Astrocyte of the spinal cord (primary cell): ENCODE measurements at places on chromosomes 4 and X.

DNA sequence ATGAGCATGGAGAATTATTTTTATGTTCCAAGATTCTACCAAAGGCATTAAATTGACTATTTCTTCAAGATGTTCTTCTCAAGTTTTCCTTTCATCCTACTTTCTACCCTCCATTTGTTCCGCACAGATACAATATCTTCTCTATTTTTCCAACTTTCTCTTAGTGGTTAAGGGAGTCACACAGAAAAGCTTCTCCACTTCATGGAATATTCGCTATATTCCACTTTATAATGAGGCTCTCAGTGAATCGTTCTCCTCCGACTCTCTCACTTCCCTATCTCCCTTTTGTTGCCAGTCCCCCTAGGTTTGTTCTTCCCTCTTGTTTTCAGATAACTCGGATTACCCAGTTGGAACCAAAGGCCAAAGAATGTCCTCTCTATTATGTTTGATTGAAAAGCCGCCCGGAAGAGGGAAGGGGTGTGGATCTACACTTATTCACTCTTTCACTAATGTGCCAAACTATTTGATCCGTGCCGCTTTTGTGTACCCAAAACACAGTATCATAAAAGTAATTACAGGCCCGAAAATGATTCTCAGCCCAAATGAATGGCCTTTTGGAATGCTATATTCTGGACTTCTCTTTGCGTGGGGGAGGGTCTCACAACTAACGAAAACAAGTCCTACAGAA lies 1.2 kb downstream of the SH3D19 start:
- peak; percentile 21 for DNase-seq

GRCh38 chrX:19513383-19513782 lies 1.9 kb downstream of the MAP3K15 start:
- no peak for DNase-seq

DNA sequence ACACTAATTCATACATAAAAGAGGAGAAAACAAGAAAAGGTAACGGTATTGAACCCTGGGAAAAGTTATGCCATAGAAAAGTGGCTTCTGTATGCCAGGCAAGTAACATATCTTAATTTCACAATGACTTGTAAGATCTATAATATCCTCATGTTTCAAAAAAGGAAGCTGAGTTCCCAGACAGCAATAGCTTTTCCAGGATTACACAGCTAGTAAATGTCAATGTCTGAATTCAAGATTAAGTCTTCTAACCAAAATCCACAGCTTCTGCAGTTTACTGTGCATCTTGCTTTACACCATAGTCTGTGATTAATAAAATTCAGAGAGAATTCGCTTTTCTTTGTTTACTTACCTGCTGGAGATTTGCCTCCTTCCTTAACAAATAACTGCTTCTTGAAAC lies 55.8 kb upstream of the GAB1 start:
- DNase-seq: no peak

GRCh38 chr4:99816545-99817308 lies at the start of gene DAPP1:
DAPP1 (plus strand) TSS chr4:99816827; CDS start chr4:99816914, 87 bp downstream.
- no peak for DNase-seq

GRCh38 chrX:144627947-144628346 lies 619.4 kb upstream of the SPANXN1 start:
- no peak for DNase-seq

DNA sequence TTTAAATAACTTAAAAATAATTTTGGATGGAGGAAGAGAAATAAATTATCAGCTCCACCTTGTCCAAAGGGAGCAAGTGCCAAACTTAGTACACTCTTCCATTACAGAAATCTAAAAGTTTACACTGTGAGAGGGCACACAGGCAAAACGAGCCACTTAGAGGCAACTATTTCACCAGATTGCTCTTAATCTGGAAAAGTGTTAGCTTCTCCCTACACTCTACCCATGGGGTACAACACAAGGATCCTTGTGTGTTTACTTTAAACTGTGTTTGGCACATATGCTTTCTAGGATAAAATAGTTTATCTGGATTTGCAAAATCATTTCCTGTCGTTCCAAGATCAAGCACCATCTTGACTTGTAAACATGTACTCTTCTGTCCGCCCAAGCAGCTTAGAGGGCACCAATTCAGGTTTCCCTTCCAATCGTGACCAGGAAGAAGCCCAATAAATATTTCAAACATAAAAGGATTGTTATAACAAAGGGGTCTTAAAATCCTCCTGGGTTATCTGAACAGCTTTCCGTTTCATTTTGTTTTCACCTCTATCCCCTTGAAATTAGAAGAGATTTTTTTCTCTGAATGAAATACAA lies 29.0 kb upstream of the KDR start:
- no peak for DNase-seq

GRCh38 chr4:23023121-23023520 lies 330.4 kb downstream of the GBA3 start:
- no peak for DNase-seq

DNA sequence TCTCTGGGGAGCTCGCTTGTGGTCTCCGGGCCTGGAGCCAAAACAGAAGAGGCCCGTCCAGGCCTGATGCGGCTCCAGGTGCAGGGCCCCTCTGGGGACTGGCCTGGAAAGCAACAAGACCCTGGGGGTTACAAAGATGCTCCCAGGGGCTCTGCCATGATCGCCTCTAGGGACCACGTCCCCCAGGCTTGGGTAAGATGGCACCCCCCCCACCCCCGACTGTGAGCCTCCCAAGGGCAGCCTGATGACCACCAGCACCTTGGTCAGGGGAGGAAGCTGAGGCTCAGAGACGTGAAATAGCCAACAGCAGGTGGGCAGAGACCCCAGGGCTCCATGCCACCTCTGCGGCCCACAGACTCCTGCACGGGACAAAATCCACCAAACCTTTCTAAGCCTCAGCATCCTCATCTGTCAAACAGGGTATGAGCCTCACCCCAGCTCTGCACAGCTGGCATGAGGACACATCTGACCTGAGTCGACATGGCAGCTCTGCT lies 25.4 kb downstream of the C4orf50 start:
- no peak for DNase-seq

- peak; percentile 14 for DNase-seq
Observed at GRCh38 chrX:70970482-70970995, 39.6 kb upstream of the SLC7A3 start.

- DNase-seq: no peak
Observed at GRCh38 chrX:70324326-70324725, 34.4 kb downstream of the KIF4A start.

- DNase-seq: no peak
Observed at GRCh38 chr4:69874507-69874906, 14.6 kb upstream of the SULT1E1 start.

GRCh38 chr4:153937289-153937688 lies 148.4 kb upstream of the SFRP2 start:
- no peak for DNase-seq

GRCh38 chr4:139736274-139736660 lies 70.6 kb downstream of the MGST2 start:
- no peak for DNase-seq

- DNase-seq: no peak
Observed at GRCh38 chr4:142230991-142231390, 594.6 kb downstream of the IL15 start.

GRCh38 chrX:65667157-65667502 lies 324 bp upstream of the MSN start:
- no peak for DNase-seq

DNA sequence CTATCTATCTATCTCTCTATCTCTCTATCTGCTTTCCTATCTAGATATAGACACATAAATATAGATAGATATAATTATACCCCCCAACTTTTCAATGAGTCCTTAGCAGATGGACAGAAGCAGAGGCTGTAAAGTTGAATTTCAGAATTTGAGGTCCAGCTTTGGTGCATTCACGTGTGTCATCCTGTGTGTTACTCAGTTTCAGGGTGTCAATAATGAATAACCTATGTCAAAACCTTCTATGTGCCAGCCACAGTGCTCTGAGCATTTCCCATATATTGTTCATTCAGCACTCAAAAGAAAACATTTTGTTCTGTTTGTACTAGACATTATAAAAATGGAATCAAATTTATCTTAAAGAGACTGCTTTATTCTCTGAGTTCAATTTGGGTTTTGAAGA lies 310.0 kb downstream of the ARHGAP24 start:
- DNase-seq: no peak

GRCh38 chr4:189202182-189202868 lies 738.3 kb upstream of the FRG1 start:
- DNase-seq: peak; percentile 63

GRCh38 chr4:173231916-173232315 lies 63.3 kb downstream of the GALNT7 start:
- peak; percentile 35 for DNase-seq

- DNase-seq: no peak
Observed at GRCh38 chr4:26058537-26058936, 144.5 kb downstream of the SMIM20 start.

- DNase-seq: no peak
Observed at GRCh38 chr4:98969878-98970785, 25.4 kb upstream of the METAP1 start.

DNA sequence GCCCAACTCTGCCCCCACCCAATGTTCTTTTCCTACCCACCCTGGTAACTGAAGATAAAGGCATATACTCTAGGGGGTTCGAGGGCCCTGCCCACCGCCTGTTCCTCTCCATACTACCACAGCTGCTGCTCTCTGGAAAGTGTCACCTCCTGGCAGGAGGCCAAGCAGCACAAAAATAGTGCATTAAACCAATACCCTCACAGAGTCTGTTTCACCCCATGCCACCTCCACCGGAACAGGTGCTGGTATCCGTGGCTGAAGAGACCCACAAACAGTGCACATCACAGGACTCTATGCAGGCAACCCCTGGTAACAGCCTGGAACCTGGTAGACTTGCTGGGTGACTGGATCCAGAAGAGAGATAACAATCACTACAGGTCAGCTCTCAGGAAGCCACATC lies 85.1 kb upstream of the CTSO start:
- DNase-seq: no peak

DNA sequence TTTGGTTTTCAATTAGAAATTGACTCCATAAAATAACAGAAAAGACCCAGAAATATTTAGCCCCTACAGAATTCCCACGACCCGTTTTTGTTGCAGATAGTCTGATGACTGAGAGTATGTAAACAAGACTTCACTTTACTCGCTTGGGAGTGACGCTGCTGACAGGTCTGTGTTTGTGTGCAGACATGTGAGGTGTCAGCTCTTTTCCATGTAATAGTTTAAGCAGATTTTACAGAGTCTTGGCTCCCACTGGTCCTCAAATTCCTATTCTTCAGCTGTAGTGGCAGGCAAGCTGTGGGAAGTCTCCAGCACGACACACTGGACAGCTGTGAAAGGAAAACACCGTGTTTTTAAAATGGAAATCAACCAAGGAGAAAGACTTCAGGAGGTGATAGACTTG lies 455.7 kb downstream of the GABRG1 start:
- DNase-seq: no peak

DNA sequence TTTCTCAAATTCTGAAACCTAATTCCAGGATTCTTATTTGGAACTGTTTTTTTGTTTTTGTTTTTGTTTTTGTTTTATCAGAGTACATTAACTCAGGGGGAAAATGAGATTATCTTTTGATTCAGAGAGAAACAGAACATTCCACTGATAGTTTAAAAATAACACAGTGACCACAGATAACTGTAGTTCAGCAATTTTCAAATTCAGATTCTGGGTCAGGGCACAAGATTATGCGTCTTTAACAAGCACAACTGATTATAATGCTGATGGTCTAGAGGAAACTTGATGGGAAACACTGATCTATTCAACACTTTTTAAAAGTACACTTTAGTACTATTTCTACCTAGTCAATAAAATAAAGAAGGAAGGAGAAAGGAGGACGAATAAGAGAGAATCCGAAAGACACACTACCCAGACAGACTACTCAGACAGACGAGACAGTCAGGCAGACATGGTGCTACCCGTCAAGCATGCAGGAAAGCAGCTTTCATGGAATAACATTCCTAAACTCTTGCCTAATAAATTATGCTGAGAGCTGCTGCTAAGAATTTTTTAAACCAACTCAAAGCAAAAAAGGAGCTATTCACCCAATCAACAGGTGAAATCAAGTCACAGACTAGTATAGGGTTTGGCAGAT lies 59.0 kb downstream of the APBB2 start:
- DNase-seq: peak; percentile 81
